ENCODE measurements at places on chromosomes 6 and 20.

GRCh38 chr6:111230351-111231089 is 143.2 kb downstream of the SLC16A10 start:
- DNase-seq = no peak

GRCh38 chr6:37691904-37692806 is 5.5 kb downstream of the MDGA1 start:
- DNase-seq = no peak

DNA sequence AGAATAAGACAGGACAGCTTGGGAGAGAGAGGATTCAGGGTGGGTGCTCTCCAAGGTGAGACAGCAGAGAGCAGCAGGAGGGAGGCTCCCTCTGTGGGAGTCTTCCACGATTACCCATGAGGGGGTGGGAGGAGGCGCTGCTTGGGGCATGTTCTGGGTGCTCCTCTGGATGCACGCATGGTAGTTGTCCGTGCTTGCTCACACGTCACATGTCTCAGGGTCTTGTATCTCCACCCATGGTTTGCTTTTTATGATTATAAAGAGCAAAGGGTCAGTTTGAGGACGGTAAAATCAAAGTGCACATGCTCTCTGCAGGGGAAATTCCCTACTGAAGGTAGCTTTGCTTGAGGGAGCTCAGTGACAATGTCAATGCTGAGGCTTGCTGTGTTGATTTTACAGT is 338.4 kb downstream of the THBS2 start:
- DNase-seq = no peak

- no peak for DNase-seq
Observed at GRCh38 chr6:73505142-73505541, 15.7 kb downstream of the EEF1A1 start.

DNA sequence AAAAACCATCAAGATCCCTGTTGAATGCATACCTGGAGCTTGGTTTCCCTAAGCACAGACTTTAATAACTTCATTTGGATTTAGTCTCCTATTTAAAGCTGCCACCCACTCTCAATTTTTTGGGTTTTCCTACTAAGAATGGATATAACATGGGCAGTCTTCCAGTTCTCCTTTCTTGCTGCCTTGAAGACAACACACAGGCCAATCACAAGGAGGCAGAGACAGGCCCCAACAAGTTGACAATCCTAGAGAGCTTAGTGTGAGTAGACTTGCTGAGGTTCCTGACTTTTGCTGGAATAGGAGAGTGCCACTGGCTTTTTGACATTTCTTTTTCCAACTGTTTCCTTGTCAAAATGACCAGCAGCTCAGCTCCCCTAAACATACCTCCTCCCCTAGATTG is 112.3 kb upstream of the ESR1 start:
- DNase-seq = no peak
